ENCODE measurements at places on chromosomes 11 and 22.
A peak's percentile ranks its signal among the peaks of the same experiment; 100 is the strongest.

GRCh38 chr11:62770778-62771143, 435 bp upstream of the TAF6L start:
- DNase-seq: peak; percentile 20

DNA sequence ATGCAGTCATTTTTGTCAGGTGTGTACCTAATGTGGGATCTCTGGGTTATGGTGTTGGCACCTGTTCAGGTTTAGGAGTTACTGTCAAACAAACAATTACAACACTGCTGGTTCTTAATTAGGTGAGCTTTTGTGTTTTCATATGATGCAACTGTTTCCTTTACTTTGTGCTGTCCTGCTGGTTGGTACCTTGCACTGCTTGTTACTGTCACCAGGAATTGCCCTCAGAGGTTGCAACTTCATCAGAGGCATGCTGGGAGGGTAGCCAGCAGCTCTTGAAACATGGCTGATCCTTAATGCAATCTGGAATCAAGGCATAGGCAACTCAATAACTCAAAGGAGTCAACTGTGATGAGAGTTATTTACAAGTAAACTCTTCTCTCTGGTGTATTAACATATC, 400.3 kb downstream of the MIAT start:
- DNase-seq: no peak

- DNase-seq: no peak
Measured at GRCh38 chr11:126355926-126356897, 726 bp downstream of the ST3GAL4 start.

- DNase-seq: no peak
Measured at GRCh38 chr11:111372538-111372937, 6.5 kb downstream of the POU2AF1 start.

- DNase-seq: no peak
Measured at GRCh38 chr11:93518081-93518480, 25.1 kb downstream of the SMCO4 start.

- no peak for DNase-seq
Measured at GRCh38 chr11:123046473-123047259, 15.3 kb downstream of the HSPA8 start.

DNA sequence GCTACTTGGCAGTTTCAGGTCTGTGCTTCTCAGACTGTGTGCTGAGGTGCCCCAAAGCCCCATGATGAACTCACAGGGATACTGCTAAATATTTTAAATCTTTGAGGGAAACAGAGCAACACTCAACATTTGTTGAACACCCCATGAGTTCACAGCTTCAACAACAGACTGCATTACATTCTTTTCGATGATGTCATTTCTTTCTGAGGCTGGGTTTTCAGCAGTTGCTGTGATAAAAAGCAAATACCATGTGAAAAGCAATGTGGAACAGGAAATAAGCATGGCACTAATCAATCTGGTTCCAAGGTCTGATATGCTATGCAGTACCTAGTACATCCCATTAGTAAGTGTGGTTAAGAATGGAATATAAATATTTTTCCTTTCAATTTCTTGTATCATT, 82.7 kb downstream of the RPL27A start:
- no peak for DNase-seq

GRCh38 chr22:22710719-22711531, 66.5 kb downstream of the GGTLC2 start:
- no peak for DNase-seq

DNA sequence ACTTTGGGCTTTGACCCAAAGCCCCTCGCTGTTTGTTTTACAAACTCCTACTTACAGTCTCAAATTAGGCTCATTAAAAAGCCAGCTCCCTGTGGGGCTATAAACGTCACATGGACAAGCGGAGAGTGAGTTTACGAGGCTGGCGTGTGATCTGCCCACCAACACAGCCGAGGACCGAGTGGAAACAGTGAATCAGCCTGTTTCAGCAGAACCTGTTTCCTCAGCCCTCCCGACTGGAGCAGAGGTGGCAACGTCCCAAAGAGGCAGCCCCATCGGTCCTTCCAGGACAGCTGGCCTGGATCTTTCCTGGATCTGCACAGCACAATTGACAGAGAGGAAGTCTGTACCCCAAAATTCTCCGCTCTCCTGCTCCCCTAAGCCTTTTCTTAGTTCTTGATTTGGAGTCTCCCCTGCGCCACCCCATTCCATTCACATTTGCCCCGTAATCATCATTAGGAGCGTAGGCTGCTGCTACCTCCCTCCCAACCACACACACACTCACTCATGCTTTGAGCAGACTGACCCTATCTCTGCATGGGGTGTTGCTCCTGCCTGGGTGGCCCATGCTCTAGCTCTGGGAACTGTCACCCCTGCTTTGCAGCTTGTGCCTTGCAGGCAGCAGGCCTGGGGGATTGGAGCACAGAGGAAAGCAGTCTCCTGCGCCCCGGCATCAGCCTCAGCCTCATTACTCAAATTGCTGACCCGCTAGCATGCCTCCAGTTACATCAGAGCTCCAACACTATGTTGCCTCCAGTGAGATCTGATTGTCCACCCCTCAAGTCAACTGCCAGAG, 117.8 kb downstream of the NAT10 start:
- DNase-seq: no peak

- peak; percentile 23 for DNase-seq
Measured at GRCh38 chr11:107741044-107741823, 29.4 kb upstream of the SLN start.

DNA sequence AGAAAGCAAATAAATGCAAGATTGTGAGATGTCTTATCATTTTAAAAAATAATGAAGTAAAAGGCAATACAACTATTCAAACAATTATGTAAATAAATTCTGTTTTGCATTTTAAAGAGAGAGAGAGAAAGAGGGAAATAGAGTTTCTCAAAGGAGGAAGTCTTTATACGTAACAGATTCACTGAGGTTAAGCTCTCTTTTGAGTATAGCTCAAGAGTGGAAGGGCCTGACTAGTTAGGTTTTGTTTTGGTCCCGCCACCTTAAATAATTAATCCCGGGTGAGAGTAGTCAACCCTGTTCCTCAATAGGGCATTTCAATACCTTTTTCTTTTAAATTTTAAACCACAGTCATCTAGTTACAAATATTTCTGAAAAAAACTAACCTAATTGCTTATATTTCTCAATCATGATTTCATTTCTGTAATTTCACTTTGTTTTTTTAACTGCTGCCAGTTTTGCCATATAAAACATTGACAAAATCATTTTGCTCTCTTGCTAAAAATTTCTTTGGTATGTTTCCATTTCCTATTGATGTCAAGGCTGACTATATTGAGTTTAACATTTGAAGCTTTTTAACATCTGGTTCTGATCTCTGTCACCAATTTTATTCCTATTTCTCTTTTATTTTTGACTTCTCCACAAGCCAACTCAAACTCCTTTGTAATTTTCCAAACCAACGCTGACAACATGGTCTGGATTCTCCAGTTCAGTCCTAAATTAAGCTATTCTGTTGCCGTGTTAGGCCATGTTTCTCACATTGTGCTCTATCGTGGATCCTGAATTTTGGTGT, 10.3 kb downstream of the OR10D3 start:
- DNase-seq: no peak

GRCh38 chr11:62145261-62145871, 21.6 kb downstream of the INCENP start:
- DNase-seq: no peak

GRCh38 chr22:20469110-20469868, 26.3 kb downstream of the KLHL22 start:
- no peak for DNase-seq

DNA sequence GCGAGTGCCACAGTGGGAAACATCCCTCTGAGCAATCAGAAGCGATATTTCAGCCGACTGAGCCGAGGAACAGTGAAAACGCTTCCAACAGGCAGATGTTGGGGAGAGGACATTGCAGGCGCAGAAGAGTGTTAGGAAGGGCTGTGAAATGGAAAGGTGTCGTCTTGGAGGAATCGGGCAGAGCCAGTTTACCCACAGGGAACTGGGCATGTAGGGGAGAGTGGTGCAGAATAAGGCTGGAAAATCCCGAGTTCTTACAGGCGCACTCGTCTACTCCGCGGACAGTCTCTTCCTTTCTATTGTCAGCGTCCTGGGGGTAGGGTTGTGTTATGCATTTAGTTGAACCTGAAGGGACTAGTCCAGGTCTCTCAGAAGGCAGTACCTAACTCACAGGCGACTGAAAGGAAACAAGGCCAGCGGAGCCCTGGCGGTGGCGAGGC, 1.1 kb upstream of the APLP2 start:
- no peak for DNase-seq

DNA sequence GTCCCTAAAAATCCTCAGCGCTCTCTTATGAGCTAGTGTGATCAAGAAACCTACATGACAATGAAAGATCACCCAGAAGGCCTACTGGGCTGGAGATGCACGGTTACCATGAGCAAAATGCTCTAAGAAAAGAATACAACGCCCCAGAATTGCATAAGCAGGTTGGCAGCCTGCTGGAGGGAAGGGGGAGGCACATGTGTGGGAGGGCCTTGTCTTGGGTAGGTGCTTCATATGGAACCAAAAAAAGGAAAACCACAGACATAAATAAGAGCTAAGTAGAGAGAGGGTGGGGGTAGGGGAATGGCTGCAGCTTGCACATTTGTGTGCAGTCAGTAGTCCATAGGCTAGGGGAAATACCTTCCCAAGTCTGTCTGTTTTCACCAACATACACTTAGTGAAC, 2.8 kb downstream of the SIAE start:
- no peak for DNase-seq

DNA sequence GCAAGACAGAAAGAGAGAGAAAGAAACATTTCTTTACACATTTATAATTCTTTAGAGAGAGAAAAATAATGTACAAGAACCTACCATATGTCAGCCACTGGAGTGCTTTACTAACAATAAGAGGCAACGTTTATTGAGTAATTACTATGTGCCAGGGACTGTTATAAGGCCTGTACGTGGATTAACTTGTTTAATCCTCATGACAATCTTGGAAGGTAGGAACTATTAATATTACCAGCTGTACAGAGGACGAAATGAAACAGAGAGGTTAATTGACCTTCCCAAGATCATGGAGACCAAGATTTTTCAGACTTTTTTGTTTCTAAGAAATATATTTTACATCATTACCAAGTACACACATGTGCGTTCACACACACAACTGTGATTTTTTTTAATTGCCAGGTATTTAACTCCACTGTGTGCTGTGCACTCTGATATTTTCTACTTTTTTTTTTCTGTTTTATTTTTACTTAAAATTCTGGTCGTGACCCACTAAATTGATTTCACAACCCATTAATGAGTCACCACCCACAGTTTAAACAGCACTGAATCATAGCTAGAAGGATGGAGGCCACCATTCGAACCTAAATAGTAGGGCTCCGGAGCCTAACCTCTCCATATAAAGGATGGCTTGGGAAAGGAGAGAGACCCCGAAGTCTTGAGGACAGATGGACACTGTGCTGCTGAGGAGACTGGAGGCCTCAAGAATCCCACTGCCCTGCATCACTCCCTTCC, 21.4 kb downstream of the CREB3L1 start:
- DNase-seq: no peak

DNA sequence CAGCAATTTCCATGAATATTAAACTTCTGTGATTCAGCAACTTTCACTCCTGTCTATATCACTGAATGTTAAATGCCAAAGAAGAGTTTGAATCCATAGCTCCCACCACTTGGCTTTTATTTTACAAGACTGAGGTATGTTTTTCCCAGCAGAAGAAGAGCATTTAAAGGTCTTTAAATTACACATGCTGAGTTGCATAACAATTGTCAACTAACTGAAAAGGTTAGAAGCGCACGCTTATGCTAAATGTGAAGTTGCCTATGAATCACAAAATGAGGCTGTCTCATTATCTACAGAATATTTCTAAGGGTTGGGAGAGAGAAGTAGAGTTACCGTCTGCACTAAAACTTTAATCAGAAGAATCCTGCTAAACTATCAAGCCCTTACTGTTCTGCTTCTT, 1086.3 kb downstream of the FAM181B start:
- DNase-seq: no peak

DNA sequence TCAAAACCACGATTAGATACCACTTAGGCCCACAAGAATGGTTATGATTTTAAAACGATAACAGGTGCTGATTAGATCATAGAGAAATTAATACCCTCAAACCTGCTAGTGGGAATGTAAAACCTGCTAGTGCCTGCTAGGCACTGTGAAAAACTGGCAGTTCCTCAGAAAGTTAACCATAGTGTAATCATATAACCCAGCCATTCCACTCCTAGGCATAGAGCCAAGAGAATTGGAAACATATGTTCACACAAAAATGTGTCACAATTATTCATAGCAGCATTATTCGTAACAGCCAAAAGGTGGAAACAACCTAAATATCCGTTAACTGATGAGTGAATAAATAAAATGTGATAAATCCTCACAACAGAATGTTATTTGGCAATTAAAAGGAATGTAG, 122.2 kb upstream of the SYN3 start:
- DNase-seq: no peak

DNA sequence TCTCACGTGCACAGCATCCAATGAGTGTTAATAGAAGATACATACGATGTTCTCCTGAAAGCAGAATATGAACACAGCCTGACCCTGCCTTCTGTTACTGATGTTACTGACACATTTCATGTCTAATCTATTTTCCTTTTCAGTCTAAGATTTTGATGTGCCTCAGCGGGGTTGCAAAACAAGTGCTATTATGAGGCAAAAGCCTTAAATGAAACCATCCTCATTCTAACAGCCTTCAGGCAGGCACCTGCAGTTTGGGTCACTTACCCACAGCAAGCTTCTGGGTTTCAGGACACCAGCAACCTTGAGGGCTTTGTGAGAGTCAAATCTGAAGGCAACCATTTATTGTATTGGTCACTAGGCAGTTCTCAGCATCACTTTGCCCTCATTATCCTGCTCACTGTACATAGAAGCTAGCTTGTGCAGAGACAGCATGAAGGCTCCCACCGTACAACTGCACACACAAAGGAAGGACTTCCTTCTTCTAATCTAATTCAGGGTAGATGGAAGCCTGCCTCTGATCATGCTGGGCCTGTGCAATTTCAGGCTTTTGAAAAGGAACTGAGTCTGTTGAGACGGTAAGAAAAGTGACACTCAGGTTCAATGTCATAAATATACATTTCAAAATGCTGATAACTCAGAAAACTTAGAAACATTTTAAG, 183.2 kb upstream of the PITPNB start:
- DNase-seq: no peak

- DNase-seq: no peak
Measured at GRCh38 chr11:11463405-11463804, 110.4 kb upstream of the CSNK2A3 start.

DNA sequence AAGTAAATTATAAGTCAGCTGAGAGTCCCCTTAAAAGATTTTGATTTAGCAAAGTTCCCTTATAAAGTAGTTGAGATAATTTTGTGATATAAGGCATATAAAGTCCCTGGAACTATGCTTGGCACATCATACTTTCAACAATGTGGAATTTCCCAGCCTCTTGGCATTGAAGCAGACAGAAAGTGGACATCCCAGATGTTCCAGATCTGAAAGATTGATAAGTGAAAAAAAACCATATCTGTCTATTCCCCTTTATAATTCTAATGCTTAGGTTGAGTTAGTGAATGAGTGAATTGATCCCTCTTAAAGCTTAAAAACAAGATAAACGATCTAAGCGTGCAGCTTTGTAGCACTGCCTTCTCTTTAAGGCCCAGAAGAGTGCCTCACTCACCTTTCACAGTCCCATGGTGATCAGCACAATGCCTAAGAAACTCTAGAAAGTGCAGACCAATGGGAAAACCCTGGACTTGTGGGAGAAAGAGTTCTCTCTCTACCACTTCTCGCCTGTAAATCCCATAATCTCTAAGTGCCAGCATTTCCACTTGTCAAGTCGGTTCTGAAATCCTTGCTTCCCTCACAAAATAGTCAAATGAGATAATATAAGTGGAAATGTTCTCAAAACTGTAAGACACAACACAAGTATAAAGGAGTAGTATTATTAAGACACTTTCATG, 17.8 kb downstream of the FIBIN start:
- no peak for DNase-seq
